ENCODE measurements at places on chromosomes 5 and 9.

DNA sequence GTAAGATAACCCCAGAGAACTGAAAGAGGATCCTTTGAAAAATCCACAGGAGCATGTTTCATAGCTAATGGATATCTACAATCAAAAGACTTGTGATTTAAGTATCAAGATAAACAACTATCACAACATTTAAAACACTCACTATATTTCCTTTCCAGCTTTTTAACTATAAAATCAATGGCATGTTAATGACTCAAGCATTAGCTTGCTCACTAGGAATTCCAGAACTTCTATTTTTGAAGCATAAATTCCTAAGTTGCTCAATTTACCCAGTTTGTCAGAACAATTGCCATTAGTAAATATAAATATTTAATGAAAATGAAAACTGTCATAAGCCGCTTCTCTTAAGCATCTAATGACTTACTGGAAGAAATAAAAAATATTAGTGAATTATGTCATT, 355.3 kb downstream of the PRELID2 start:
- DNase-seq = no peak

DNA sequence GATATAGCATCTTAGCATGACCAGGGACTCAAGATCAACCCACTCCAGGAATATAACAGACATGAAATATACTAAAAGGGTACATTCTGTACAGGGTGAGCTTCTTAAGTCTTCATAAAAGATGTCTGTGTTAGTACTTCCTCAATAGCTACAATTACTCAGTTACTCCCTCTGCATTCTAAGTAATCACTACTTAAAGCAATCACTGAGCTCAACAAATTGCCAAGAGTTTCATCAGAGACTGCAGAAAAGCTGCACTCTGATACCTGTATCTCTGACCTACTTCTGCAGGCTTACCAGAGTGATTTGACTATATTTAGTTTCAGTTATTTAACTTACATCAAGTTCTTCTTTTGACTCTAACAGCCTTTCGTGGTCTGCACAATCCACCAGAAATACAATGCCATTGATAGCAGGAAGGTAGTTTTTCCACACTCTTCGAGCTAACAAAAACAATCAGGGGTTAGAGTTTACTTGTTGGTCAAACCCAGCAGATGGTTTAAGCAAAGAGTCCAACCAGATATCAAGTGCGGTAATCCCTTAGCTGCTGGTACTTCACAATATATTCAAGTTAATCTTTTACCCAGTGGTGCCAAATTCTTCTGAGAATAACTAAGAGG, 23.3 kb downstream of the SAR1B start:
- no peak for DNase-seq

DNA sequence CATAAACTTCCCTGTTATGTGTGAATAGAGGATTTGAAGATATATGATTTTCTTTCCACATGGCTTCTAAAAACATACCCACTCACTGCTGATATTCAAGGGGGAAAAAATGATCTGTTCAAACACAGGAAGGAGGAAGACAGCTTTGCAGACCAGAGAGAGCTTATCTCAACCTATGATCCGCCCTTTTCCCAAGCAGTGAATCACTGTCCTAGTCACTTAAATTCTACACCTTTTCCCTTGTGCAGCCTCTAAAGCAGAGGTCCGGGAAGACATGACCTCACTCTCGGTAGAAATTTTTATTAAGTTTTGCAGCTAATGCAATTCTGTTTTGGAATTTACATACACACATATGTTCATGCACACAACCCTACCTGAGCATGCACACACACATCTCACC, 197.2 kb downstream of the DIRAS2 start:
- DNase-seq = no peak

- DNase-seq = no peak
Measured at GRCh38 chr5:21236971-21237427, 1249.0 kb upstream of the CDH18 start.

DNA sequence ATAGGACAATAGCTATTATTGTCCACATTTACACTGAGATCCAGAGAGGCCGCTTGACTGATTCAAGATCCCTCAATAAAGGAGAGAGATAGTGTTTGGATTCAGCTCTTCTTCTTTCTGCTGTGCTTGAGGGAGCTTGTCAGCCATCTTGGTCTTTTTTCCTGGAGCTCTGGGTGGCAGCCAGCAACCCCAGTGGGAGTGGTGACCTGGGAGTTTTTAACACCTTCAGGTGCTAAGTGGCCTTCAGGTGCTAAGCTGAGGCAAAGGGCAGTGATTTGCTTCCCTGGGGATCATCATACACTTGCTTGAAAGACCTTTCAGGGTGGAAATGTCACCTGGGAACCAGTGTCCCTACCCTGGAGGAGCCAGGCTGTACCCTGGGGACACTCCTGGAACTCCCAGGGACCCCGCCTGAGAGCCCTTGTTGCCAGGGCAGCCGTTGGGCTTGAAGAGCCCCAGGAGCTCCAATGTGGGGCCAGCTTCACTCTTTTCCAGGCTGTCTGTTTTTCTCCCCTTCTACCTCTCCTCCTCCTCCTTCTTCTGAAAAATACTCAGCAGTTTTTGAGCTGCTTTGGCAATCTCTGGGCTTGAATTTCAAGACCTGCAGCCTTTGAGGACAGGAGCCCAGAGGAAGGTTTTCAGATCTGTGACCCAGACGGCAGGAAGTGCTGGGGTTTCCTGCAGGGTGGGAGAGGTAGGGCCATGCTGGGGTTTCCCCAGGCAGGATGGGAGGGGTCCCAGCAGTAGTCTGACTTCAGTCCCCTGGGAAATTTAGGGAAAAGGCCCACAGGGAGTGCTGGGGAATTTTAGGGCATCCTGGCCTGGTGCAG, 59.7 kb downstream of the FGF18 start:
- DNase-seq = no peak

DNA sequence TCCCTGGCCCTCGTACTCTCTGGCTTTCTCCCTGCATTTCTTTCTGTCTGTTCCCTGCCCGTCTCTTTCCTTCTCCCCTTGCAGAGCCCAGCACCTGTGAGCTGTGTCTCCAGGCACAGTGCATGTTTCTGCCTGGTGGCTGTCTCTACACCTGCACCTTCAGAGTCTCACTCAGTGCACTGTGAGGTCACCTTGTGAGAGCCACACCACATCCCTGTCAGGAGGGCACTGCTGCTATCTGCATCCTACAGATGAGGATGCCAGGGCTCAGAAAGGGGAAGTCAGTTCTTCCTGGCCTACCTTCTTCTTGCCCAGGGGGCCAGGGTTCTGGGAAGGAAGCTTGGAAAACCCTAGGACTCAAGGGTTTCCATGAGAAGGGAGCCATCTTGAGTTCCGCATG, 69.7 kb upstream of the NEURL1B start:
- DNase-seq = no peak

GRCh38 chr5:153777681-153778581, 260.8 kb downstream of the FAM114A2 start:
- no peak for DNase-seq

GRCh38 chr5:55591686-55592085, 56.9 kb upstream of the PLPP1 start:
- no peak for DNase-seq

- DNase-seq = no peak
Measured at GRCh38 chr5:31965227-31965626, 208.9 kb downstream of the GOLPH3 start.

DNA sequence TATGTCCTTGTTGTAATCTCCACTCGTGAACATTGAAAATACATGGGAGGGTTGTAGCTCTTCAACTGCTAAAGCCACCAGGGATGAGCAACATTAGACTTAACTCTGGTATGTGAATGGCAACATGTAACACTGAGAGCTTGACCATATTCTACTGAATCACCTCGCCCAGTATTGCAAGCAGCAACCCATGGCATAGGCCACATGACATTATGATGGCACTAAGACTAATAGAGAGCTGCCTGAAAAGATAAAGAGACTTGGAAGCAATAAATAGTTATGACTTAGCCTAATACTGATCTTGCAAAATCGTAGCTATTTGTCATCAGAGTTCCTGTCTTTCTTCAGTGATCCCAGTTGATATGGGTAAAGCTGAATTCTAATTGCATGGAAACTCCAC, 108.4 kb upstream of the NREP start:
- no peak for DNase-seq

GRCh38 chr9:101467690-101468089, 32.1 kb upstream of the ALDOB start:
- DNase-seq = no peak

GRCh38 chr5:73629456-73629855, 3.5 kb downstream of the ARHGEF28 start:
- DNase-seq = no peak

- DNase-seq = no peak
Measured at GRCh38 chr5:17217493-17218352, at the start of gene BASP1. BASP1 (plus strand) TSS chr5:17217631; CDS start chr5:17275217, 57,586 bp downstream.

DNA sequence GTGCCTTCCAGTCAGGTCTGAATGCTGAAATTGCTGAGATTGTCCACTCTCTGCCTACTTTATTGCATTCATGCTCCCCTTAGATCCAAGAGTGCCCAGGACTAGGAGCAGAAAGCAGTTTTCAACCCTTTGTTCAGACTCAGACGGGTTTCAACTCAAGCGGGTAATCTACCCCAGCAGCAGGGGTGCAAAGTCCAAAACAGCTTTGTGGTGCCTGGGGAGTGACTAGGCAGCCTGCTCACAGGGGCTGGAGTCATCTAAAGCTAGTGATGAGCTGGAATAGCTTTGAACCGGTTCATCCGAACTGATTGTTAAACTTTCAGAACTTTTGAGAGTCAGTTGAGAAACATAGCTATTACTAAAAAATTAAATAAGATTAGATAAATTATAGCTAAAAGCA, 71.0 kb upstream of the IQGAP2 start:
- no peak for DNase-seq

GRCh38 chr5:39117401-39117800, 43.2 kb upstream of the RICTOR start:
- no peak for DNase-seq
